ENCODE measurements at places on chromosomes 1 and 21. TPM values are rescaled to one million over a fixed set of nuclear protein-coding genes. Genes with fewer than 3 reads are reported as not detected.
A peak's percentile ranks its signal among the peaks of the same experiment; 100 is the strongest.

DNA sequence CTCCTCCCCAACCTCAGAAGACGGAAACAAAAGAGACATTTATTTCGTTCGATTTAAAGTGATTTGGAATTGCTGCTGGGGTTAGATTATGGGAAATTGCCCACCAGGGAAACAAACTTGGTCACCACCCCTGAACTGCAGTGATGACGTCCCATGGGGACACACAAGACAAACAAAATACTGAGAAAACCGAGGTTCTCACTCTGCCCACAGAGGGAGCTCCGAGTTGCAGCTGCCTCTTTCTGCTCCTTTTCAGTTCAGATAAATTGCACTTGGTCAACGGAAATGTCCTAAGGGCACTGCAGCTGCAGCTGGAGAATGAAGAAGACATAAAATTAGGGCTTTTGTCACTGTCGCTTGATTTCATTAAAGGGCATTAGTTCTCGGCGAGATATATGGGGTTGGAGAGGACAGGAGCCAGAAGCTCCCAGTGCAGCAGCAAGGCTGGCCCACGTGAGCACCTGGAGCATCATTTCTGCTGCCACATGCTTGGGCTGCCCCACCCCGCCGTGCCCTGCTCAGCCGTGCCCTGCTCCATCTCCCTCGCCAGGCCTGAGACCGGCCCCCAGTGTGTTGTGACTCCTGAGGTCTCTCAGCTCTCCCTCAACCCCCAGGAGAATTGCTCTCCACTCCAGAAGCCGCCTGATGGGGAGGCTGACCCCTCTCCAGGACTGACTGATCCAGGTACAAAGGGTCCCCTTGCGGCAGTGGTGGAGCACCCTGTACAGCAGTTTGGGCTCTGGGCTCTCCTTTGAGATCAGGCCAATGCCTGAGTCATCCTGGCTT is 231.7 kb upstream of the AJAP1 start:
- no peak for DNase-seq

GRCh38 chr1:165828669-165829329 is 1.4 kb downstream of the UCK2 start:
- DNase-seq = peak; percentile 85

GRCh38 chr1:37901191-37901892 is 42.0 kb upstream of the MTF1 start:
- DNase-seq = no peak

The SPOCD1 gene
- 86.6 TPM for total RNA-seq
